ENCODE measurements at places on chromosomes 6 and 20.

- no peak for DNase-seq
Observed at GRCh38 chr6:112218563-112218962, 35.8 kb downstream of the LAMA4 start.

DNA sequence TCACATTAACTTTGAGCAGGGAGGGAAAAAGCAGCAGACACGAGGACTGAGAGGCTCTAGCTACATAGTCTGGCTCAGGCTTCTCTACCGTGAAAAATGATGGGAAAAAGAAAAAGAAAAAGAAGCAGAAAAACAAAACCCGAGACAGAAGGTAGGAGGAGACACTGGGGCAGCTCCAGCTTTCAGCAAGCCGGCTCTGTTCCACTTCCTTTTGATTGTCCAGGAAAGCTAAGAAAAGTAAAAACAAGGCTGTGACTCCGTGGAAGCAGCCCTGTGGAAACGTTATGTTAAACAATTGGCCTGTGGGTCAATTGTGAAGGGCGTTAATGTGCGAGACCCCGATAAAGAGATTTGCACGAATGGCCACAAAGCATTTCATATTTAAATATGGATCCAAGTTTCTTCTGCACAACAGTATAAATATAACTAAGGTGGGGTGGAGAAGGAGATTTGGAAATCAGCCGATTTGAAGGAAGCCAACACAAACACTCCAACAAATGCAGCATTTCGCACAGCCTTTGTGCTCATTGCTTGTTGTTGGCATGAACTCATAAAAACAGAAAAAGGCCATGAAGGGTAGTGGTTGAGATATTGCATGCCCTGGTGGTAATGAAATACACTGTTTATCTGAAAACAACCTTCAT is 236.9 kb upstream of the JAG1 start:
- DNase-seq: no peak

DNA sequence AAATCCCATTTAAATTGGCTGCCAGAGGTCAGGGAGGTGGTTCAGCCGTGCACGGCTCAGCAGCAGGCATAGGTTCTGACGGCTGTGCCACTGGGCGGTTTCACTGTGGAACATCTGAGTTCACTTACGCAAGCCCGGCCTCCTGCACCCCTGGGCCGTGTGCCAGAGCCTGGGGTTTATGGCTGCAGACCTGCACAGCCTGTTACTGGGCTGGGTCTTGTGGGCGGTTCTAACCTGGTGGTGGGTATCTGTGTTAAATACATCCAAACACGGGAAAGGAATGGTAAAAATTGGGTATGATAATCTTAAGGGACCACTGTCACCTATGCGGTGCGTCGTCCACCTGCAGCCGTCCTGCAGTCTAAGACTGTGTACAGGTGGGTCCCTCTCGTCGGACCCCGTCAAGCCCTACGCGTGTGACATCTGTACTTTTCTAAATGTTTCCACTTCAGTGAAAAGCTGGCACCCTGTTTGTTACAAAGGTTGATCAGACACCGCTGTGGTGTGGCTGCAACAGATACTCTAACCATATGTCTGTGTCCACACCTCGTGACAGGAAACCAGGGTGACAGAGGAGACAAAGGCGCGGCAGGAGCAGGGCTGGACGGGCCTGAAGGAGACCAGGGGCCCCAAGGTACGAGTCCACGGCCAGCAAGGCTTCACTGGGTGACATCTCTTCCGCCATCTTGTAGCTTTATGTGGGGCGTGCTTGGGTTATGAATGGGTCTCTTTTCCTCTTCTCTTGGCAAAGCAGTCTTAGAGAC is 21.5 kb downstream of the COL9A3 start:
- no peak for DNase-seq

GRCh38 chr20:17417225-17417624 is 114.0 kb downstream of the BFSP1 start:
- no peak for DNase-seq

DNA sequence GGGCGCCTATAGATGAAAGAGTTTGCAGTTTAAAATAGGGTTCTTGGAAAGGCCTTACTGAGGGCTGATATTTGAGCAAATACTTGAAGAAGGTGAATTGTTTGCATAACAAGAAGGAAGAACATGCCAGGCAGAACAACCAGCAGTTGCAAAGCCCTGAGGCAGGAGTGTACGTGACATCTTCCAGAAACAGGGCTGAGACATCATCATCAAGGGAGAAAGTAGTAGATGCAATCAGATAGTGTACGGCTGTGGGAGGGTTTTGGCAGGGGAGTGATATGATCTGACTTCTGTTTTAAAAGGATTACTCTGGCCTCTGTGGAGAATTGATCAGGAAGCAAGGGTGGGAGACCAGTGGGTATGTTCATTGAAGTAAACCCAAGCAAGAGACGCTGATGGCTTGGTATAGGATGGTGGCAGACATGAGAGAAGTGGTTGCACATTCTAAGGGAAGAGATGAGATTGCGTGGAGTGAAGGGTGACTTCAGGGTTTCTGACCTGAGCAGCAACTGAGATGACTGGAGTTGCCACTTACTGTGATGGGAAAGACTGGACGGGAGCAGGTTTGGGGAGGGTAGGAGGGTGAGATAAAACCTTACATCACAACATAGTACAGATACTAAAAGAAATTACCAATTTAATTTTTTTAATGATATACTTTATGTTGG is 28.8 kb downstream of the RIOK1 start:
- no peak for DNase-seq
